NCI-H345 (cell line): ENCODE measurements at places on chromosomes 11 and 22.

DNA sequence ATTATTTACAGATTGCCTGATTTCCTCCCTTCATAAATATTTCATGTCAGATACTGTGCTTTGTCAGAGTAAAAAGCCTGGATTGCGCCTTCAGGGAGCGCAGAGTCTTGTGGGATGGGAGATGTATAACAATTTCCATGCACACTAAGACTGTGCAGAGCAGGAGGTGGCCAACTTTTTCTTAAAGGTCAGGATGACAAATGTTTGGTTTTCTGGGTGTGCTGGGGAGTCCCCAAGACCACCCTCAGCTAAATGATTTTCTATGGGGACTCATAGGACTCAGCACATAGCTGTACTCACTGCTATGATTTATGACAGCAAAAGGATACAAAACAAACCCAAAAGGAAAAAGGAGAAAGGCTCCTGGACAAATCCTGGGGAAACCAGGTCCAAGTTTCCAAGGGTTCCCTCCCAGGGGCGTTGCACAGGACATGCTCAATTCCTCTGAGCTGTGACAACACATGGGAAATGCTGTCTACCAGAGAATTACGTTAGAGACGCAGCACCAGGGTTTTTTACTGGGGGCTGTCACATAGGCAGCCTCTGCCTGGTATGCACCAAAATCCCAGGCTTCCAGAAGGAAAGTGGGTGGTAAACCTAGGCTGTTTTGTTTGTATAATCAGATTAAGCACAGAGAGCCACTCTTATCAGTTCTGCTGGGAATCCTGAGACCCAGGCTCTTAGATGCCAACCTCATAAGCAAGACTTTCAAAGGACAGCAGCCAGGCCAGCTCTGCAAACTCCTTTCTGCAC lies 59.1 kb downstream of the CSNK2A3 start:
- no peak for DNase-seq

GRCh38 chr22:38989466-38989865 lies 7.3 kb downstream of the APOBEC3B start:
- DNase-seq: no peak

DNA sequence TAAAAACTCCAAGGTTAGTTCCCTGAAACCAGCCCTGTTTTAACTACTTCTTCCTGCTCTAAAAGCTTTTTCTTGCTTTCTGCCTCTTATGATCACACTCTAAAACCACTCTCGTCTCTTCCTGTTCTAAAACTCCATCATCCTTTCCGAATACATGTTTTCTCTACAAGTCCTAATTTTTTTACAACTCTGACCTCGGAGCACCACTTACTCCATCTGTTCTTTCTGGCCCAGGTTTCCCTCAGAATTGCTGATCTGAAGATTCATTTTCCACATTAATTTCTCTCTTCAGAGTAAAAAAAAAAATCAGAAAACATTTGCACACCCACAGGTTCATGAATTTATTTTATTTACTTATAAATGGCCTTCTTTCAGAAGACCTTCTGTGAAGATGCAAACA lies 265.7 kb upstream of the CADM1 start:
- no peak for DNase-seq

DNA sequence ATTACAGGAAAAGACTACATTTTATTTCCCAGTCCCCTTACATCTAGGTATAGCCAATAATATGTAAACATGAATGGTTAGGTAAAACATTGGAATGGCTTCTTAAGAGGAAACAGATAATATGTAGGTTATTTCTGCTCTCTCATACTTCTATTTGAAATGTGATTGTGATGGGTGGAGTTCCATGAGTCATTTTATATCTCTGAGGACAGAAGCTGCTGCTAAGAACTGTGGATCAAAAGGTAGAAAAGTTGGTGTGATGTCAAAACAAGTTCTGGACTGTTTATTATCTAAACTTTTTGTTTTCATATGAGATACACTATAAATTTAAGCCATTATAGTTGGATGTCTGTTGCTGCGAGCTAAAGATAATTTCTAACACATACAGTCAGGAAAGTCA lies 799.4 kb upstream of the TENM4 start:
- DNase-seq: no peak

DNA sequence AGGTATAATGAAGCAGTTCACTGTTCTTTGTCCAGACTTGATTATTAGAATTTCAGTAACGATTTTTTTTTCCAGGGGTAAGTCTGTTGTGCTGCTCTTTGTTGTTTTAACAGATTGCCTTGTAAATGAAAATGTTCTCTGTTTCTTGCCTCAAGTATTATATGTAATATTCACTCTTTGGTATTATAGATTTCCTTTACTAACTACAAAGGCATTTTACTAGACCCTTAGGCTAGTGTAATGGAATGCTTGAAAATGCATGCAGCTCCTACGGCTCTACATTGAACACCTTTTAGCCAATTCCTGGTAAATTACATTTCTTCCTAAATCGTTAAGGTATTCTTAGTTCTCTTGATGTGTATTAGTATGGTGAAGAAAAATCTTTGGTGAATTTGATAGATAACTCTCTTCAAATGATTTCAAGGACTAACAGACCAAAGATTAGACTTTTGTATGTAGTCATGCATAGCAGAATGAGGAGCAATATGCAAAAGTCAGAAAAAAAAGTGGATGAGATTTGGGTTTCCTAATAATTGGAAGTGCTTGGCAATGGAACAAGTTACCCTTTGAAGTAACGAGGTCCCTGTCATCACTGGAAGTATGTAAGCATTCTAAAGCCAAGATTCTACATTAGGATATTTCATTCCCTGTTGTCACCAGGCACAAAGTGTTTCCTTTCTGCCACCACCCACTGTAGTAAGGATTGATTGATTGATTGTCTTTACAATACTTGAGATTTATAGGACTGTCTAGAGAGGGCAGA lies 113.1 kb downstream of the DBX1 start:
- no peak for DNase-seq

- DNase-seq: no peak
Measured at GRCh38 chr11:9250139-9250582, 15.0 kb downstream of the DENND5A start.

DNA sequence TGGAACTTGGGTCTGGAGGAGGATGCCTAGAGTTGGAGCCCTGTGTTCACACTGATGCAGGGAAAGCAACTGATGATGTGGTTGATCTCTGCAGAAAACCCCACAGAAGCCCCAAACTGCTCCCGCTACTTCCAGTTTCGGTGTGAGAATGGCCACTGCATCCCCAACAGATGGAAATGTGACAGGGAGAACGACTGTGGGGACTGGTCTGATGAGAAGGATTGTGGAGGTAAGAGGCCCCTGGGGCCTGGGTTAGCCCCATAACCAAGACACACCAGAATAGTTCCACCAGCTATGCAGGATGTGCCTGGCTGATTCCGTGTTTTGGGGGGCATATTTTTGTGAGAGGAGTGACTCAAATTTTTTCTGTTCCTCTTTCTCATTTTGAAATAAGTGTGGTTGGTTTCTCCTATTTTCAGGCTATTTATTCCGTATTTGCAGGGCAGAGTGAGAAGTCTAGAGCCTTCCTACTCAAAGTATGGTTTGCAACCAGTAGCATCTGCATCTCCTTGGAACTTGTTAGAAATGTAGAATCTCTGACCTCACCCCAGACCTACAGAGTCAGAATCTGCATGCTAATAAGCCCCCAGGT lies 137.3 kb upstream of the SORL1-AS1 start:
- no peak for DNase-seq

GRCh38 chr11:120608061-120608460 lies 96.5 kb downstream of the GRIK4 start:
- DNase-seq: no peak

GRCh38 chr11:118914178-118914918 lies 11.4 kb downstream of the BCL9L start:
- no peak for DNase-seq

DNA sequence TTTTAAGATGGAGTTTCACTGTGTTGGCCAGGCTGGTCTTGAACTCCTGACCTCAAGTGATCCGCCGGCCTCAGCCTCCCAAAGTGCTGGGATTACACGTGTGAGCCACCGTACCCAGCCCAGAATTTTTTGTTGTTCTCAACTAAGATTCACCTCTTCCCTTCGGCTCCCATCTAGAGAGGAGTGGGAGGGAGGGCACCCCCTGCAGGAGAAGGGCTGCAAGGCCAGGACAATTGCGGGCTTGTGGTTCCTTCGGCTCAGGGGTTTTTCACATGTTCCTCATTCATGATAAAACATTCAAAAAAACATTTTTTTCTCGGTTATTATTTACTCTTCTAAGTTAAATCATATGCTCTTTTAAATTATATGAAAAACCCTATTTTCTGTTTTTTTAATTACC lies 201.1 kb upstream of the LRRC4C start:
- no peak for DNase-seq

- DNase-seq: no peak
Measured at GRCh38 chr11:105610871-105611571, 1.1 kb downstream of the GRIA4 start.

- peak; percentile 57 for DNase-seq
Measured at GRCh38 chr11:95764267-95764898, 25.2 kb downstream of the FAM76B start.

- DNase-seq: no peak
Measured at GRCh38 chr11:119371778-119372182, 9.7 kb downstream of the USP2 start.

DNA sequence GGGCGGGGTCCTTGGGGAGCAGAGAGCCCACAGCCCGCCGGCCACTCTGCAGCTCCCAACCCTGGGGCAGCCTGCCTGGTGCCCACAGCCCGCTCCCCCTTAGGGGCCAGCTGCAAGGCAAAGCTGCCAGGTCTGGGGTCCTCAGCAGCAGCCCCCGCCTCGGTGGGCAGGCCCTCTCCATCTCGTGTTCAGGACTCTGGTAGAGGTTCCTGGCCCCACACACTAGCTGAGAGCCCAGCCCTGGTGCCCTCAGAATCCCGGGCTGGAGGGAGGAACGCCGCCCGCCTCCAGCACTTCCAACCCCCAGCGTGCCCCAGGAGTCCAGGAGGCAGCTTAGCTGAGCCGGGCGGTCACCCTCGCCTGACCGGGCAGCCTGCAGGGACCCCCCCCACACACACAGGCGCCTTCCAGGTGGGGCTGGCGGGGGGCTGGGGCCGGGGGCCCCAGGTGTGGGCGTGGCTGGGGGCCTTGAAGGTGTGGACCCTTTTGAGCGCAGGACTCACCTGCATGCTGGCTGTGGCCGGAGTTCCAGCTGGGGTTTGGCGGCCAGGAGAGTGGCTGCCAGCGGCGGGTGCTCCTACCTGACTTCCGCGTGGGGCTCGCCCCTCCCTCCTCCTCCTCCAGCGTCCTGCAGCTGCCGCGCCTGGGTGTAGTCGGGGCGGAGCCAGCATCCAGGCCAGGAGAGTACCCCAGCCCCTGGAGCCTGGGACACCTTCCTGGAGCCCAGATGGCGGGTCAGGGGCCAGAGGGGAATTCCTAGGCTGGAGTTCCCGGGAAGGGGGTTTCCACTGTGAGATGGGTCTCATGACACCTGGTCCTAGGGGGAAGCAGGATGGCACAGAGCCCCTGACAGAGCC lies at the start of gene ANO9:
ANO9 (minus strand) TSS at position 594 of the 857 bp plus-strand sequence; CDS start at position 509, 85 bp downstream.
- DNase-seq: peak; percentile 73

DNA sequence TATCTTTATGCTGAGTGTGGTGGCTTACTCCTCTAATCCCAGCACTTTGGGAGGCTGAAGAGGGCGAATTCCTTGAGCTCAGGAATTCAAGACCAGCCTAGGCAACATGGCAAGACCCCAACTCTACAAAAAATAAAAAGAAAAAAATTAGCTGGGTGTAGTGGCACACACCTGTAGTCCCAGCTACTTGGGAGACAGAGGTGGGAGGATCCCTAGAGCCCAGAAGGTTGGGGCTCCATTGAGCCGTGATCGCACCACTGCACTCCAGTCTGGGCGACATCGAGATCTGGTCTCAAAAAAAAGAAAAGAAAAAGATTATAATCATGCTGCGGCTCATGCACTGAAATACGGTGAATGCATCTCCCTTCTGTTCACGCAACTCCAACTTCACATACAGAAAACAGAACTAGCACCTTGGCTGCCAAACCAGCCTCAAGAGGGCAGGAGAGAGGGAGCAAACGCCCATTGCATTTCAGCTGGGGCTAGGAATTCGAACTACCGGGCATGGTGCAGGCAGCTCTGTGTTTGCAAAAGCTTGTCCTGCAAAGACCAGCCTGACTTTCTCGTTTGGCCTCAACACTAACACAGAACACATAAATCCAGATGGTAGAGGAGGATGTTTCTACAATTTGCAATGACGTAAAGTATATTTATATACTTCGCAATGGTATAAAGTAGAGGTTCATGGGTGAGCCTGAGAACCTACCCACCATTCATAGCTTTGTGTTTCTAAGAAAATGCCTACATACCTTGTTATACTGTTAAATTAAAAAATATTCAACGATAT lies 6.3 kb upstream of the SYNGR1 start:
- peak; percentile 14 for DNase-seq

DNA sequence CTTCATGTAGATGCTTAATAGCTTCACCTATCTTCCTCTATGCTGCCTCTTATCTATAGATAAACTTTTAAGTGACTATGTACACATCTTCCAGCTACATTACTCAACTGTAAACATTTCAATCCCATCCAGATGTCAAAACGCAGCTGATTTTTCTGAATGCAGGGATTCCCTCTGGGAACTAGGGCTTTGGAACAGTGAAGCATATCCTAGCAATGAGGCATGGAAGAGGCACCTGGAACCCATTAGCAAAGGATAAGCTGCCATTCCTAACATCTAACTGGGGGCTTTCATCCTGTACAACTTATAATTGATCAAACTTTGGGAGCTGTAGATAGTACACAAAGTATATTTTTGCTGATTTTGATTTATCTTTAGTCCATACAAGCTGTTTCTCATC lies 40.8 kb upstream of the OPCML start:
- DNase-seq: no peak
